ENCODE measurements at places on chromosomes 4 and X.

DNA sequence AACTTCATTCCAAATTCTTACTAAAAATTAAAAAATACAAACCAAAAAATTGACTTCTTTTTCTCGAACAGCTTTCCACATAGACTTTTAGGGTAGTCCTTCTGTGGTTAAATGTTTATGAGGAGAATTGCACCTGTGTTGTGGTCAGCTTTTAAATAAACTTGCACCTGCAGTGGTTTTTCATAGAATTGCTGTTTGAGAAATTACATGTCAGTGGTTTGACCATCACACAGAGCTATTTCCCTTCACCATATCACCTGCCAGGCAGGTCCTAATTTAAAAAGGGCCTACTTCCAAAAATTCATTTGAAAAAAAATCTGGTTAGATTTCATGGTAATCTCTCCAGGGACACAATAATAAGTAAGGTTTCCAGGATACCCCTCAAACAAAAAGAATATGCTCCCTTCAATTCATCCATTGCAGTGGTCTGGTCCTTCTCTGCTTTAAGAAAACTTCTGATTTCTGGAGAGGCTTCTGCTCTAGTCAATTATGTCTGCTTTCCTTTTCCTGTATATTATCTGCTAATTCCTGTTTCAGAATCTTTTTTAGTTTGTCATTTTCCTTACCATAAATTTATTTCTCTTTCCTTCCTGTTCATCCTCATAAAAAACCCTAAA is 9.8 kb upstream of the UTP3 start:
- DNase-seq: no peak

GRCh38 chr4:55347610-55348228 is 1.7 kb downstream of the SRD5A3 start:
- DNase-seq: no peak

GRCh38 chrX:129239371-129239770 is 283.9 kb downstream of the SMARCA1 start:
- no peak for DNase-seq

DNA sequence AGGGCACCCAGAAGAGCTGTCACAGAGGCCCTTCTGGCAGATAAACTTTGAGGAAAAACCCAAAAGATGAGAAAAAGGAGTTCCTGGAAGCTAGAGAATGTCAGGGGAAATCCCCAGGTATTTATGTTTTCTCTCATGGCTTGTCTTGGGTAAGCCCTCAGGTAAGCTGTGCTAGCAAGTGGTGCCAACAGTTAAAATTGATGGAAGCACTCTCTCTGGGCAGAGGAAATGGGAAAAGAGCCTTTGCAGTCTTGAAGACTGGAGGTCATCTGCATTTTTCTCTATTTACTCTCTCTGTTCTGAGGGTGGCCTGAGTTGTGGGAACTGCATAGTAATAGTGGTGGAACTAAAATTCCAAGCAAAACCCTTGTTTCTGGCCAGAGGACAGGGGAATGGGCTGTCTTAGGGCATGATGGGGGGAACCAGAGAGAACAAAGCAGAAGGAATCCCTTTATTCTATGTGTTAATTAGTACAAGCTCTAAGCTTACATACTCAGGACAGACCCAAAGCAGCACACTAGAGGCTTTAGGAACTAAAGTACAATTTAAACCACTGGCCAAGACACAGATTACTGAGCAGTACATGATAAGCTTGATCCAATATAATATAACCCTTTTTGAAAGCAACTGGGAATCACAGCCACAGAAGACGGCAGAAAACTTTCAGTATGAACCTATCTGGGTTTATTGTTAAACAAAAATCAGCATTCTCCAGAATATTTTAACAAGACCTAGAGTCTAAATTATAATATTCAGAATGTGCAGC is 53.3 kb upstream of the SLC10A4 start:
- no peak for DNase-seq

DNA sequence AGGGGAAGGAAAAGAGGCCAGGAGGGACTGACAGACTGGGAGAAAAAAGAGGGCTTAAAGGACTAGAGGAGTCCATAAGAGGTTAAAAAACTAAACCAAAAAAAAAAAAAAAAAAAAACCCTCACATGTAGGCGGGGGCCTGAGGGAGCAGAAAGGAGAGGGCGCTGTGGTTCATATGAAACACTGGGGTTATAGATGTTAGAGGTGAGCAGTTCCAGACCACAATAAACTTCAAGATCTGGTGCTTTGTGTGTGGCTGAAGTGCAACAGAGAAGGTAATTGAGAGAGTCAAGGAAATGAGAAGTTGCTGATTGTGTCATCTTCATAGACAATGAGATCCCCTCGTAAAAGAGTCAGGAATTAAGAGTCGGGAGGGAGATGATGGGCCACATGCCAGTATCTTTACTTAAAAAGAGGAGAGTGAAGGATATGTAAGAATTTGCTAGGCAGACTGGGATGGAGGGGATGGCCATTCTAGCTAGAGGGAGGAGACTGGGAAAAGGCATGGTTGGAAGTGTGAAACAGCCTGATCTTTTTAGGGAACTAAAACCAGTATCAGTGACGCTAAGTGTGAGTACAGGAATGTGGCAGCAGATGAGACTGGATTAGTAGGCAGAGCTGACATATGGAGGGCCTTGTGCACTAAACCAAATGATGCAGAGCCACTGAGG is 18.4 kb upstream of the OGT start:
- DNase-seq: no peak

DNA sequence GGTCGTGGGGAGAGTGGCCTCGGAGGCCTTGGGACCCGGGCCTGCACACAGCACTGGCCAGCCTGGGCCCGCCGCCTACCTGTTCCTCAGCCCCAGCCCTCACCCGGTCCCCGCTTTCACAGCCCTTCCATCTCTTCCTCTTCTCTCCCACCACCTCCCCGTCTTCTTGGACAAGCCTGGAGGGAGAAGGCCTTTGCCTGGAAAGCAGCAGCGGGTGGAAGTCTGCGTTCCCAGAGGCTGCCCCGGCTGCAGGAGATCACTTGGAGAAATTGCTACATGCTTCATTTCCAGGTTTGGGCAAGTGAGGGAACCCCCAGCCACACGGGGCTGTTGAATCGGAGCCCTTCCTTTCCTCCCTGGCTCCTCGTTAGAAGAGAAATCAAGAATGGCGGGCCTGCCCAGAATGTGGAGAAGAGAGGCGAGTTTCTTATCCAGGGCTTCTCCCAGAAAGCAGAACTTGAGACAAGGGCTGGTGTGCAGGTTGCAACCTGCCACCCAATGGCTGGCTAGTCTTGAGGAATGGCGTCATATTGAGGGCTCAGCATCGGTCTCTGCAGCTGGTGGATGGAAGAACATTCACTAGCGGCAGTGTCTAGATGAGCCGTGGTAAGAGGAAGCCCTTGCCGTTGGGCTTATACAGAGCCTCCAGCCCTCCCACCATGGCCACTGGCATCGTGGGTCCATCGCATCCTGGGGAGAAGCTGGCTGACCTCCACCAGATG is 1.2 kb upstream of the PDZD4 start:
- no peak for DNase-seq

- DNase-seq: peak; percentile 64
Observed at GRCh38 chr4:37970702-37971101, 10.5 kb downstream of the PTTG2 start.

- DNase-seq: no peak
Observed at GRCh38 chr4:24949970-24950369, 37.1 kb upstream of the CCDC149 start.

DNA sequence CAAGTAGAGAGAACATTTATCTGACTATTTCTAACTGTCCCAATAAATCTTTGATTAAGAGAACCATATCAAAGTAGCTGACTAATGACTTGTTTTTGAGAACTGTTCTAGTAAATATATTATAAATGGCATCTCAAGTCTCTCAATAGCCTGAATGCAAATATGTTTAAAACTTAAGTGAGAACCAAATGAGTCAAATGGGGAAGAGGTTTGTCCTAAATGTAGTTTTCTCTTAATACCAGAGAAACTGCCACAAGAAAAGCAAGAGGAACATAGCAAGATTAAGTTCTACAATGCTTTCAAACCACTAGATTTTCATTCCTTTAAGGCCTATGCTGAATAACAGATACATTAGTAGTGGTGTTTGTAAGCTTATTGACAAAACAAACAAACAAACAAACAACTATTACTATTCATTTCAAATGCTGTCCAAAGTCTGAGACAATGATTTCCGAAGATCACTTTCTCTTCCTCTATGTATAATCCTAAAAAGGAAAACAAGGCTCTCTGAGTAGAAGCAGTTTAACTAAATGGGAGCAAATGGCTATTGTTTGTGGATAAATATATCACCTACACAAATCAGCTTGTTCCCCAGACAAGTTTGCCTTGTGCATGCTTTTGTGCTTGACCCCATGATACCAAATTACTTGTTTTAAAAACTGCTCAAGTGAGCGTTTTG is 408.4 kb upstream of the EMCN start:
- no peak for DNase-seq

DNA sequence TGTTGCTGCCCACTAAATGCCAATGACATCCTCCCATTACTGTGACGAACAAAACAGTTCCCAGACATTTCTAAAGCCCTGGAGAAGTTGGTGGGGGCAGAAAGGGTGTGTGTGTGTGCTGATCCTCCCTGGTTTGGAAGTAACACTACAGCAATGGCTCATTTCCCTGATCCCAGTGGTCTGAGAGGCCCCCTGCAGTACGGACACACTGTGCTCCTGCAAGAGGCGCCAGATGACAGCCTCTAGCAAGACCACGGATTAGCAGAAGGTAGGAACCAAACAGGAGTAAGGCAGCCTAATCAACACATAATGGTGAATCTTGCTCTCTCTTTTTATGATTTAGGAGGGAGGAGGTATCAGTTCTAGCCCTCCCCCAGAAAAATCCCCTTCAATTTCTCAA is 49.6 kb downstream of the CHRDL1 start:
- DNase-seq: no peak

DNA sequence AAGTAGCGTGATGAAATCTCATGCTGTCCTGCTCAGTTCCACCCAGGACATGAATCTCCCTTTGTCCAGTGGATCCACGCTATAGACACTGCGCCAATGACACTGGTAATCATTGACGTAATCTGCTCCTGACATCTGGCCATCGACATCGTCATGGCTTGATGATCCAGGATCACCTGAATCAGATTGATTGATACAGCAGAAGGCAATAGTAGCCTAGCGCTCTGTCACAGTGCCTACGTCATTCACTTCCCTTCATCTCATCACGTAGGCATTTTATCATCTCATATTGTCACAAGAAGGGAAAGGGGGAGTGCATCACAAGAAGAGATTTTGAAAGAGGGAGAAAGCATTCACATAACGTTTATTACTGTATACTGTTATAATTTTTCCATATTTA is 68.8 kb downstream of the STK32B start:
- DNase-seq: no peak

GRCh38 chr4:69497076-69497475 is 1.4 kb upstream of the UGT2B4 start:
- no peak for DNase-seq

- no peak for DNase-seq
Observed at GRCh38 chr4:55928846-55929245, 19.9 kb upstream of the CEP135 start.

- no peak for DNase-seq
Observed at GRCh38 chr4:103137446-103137827, 37.8 kb upstream of the BDH2 start.

- DNase-seq: no peak
Observed at GRCh38 chr4:175827516-175827915, 15.5 kb upstream of the GPM6A start.

GRCh38 chr4:153071958-153072598 is 132.2 kb upstream of the TRIM2 start:
- no peak for DNase-seq

DNA sequence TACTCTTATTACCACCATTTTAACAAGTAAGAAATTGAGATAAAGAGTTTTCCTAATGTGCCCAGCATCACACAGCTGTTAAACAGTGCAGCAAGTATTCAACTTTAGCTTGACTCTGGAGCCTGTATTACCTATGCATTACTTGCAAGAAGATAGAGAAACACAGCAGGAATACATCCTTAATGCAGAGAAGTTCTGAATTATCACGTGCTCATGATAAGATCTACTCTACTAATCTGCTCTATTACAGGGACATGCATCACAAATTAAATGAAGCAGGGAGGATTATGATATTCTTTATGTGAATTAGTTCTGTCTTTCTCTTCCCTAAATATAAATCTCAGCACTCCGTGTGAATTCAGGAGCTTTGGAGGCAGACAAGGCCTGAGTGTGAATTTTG is 39.0 kb upstream of the PDGFC start:
- no peak for DNase-seq

- DNase-seq: peak; percentile 56
Observed at GRCh38 chrX:119118780-119119395, 8.7 kb downstream of the KIAA1210 start.

GRCh38 chrX:19370061-19370460 is 26.3 kb downstream of the PDHA1 start:
- no peak for DNase-seq

DNA sequence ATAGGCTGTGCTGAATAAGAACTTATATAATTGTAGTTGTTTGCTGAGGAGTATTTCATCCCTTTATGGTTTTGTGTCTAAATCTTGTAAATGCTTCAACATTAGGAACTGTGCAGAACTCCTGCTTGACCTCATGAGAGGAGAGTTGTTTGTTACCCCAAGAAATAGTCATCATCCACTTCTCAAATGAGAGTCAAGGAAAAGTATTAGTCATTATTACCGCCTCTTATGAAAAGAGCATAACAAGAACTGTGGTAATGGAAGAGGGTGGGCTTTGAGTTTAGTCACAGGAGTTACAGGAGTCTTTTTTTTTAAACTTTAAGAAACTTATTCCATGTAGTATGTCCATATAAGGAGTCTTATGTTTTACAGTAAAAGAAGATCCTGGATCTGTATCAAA is 132.9 kb downstream of the RAP1GDS1 start:
- no peak for DNase-seq

DNA sequence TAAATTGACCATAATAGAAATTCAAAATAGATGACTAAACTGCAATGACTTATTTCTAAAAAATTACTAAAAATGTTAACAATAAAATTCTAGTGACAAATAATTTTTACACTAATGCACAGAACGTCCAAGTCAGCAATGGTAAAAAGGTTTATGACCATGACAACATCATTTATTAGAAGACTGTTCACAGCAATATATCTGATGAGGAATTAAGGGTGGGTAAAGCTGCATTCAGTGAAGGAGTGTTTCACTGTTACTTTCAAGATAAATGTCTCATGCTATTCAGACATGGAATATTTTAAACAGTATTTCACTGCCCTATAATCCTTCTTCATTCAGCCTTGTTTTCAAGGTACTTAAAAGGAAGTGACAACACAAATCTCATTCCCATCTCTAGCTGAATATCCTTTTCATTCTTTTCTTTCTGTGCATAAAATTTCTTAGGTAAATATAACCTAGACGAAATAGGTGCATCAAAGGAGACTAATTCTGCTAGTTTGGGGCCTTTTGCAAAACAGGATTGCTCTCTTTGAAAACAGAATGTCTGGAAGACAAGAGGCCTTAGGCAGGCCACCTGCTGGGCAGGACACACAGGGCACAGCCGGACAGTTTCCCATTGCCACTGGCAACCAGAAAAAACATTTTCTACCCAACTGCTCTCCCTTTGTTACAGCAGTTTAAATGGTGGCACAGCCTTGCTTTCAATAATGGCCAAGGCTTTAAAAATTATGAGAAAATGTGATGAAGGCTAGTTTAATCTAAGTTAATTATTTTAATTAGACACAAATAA is 600.3 kb downstream of the SPRY1 start:
- DNase-seq: no peak
